ENCODE measurements at places on chromosomes 5 and 9. TPM values are rescaled to one million over a fixed set of nuclear protein-coding genes. Genes with fewer than 3 reads are reported as not detected.
A peak's percentile ranks its signal among the peaks of the same experiment; 100 is the strongest.

DNA sequence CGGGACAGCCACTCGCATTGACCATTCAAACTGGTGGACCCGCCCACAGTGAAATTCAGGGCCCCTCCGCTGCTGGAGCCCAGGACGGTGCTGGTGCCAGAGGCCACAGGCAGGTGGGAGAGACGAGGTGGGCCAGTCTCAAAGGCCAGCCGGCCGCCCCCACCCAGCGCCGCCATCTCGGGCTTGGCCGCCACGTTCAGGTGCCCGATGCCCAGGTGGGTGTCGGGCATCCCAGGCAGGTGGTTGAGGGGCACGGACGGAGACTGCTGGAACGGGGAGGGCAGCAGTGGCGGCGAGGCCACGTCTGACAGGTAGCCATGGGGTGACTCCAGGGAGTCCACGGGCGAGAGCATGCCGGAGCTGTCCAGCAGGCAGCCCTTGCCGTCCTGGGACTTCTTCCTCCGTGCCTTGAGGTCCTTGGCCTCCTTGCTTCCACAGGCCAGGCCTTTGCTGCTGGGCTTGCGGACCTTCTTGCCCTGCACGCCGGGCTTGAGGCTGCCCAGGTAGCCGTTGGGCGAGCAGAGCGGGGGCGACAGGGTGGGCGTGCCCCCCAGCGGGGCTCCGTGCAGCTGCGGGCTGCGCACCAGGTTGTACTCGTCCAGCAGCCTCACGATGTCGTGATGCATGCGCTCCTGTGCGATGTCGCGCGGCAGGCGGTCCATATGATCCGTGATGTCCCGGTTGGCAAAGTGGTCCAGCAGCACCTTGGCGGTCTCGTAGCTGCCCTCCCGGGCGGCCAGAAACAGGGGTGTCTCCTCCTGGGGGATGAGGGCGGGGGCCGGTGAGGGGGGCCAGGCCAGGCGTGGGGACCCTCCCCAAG is 14.2 kb upstream of the SEC16A start:
- DNase-seq = no peak

DNA sequence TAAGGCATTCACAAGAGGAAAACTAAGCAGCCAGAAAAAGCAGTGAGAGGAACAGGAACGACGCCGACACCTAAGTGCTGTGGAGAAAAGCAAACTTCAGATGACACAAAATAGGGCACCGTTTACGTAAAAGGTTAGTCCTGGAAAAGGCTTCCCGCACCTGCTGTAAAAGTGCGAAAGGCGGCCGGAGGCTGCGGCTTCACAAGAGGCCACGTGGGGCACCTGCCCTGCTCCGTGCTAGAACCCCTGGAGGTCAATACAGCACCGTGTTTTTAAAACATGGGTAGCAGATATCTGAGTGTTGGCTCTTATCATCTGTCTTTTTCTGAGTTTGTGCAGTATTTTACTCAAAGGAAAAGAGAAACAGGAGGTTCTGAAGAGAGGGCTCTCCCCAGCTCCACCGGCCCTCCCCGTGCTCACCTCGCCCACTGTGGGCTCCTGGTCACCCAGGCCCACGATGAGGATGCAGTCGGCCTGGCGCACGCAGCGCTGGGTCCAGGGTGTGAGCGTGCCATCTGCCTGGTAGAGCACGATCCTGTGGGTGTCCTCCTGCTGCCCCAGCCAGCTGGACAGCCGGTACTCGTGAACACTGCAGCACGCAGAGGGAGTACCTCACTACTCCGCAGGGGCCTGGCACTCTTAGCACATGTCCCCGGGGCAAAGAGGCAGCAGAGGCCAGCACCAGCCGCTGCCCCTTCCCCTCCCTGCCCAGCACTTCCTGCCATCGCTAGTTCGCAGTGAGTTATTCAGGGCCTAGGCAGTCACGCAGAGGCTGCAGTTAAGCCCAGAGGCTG is 21.0 kb upstream of the NSMF start:
- no peak for DNase-seq

Gene PTPN3
- total RNA-seq = 0.29 TPM

DNA sequence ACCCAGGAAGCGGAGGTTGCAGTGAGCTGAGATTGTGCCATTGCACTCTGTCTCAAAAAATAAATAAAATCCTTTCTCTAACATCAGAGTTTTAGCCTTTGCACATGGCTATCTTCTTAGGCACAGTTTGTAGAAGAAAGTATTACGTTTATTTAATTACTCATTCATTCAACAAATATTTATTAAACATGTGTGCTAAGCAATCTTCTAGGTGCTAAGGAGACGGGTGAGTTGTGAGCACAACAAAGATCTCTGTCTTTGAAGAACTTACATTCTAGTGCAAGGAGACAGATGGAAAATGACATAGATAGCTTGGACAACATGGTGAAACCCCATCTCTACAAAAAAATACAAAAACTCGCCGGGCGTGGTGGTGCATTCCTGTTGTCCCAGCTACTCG is 122.3 kb upstream of the MYO10 start:
- DNase-seq = peak; percentile 11

DNA sequence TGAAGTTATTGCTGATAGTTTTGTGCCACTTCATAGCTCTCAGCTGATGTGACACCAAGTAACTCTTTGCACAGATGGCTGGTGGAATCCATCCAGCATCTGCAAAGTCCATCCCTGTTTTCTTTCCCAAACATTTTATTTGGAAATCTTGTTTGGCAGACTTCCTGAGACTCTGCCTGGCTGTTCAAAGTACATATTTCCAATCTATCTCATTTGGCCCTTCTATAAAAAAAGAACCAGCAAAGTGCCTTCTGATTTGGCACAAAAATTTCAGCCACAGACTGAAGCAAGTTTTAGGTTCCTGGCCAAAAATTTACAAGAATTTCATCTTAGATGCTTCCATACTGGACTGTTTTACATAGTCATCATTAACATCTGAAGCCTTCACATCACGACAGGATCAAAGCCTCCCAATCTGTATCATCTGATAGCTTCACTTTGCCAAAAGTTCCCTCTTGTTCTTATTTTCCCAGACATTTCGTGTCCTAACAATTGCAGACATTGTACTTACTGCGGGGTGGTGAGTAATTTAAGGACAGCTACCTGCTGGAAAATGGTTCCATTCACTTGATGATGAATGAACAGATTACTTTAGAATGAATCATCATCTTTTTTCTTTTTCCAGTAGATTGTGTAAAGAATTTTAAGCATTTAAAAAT is 377.3 kb downstream of the KIAA0825 start:
- peak; percentile 54 for DNase-seq

DNA sequence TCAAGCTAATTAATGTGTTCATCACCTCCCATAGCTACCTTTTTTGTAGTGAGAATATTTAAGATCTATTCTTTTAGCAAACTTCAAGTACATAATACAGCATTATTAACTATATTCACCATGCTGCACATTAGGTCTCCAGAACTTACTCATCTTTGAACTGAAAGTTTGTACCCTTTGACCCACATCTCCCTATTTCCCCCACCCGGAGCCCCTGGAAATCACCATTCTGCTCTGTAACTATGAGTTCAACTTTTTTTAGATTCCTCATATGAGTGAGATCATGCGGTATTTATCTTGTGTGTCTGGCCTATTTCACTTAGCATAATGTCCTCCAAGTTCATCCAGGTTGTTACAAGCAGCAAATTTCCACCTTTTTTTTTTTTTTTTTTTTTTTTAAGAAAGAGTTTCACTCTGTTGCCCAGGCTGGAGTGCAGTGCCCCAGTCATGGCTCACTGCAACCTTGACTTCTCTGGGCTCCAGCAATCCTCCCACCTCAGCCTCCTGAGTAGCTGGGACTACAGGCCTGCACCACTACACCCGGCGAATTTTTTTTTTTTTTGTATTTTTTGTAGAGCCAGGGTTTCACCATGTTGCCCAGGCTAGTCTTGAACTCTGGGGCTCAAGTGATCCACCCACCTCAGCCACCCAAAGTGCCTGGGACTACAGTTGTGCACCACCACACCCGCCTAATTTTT is 100.4 kb upstream of the SAP30L start:
- no peak for DNase-seq

Gene INSL4
- not detected for total RNA-seq

GRCh38 chr9:73738741-73739530 is 587.3 kb downstream of the ANXA1 start:
- DNase-seq = no peak

- DNase-seq = peak; percentile 96
Observed at GRCh38 chr9:72524820-72525540, 3.6 kb downstream of the TMC1 start.

Gene RAD1
- total RNA-seq = 30.2 TPM

All from LHCN-M2 (cell line).